ENCODE measurements at places on chromosomes 7 and 10.

DNA sequence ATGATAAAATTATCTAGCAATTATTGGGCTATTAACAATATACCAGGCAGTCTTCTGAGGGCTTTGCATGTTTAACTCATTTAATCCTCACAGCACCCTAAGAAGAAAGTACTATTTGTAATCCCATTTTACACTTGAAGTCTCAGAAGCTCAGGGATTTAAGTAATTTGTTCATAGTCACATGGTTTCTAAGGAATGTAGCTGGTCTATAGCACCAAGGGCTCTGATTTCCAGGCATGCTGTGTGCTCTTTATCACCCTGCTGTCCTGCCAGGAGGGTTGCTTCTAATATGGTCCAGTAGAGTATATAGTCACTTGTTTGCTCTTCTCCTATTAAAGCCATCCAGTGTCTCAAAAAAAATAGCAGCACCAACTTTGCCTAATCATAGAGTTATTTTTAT is 417.2 kb downstream of the PLXDC2 start:
- no peak for DNase-seq

DNA sequence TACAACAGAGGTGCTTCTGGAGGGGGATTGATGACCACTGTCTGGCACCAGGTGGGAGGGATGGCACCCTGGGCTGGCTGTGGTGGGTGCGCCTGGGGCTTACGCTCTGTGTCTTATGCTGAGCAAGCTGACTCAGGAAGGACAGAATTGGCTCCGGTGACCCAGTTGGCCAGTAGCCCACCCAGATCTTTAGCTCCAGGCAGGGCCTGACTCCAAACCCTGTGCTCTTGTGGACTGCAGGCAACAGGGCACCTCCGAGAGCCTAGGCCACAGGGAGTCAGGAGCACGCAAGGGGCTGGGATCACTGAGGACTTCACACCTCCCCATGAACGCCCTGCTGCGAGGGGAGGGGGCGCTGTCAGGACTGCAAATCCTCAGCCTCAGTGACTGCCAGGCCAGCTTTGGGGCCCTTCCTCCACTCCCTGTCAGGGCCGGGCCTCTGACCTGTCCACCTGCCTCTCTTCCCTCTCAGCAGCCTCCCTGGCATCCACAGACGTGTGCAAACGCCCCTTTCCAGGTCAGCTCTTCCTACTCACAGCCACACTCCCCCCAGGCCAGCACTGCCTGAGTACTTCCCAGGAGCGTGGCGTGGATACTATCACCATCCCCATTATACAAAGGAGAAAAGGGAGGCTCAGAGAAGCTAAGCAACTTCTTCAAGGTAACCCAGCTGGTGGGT is 118.7 kb downstream of the SLIT1 start:
- DNase-seq = no peak

DNA sequence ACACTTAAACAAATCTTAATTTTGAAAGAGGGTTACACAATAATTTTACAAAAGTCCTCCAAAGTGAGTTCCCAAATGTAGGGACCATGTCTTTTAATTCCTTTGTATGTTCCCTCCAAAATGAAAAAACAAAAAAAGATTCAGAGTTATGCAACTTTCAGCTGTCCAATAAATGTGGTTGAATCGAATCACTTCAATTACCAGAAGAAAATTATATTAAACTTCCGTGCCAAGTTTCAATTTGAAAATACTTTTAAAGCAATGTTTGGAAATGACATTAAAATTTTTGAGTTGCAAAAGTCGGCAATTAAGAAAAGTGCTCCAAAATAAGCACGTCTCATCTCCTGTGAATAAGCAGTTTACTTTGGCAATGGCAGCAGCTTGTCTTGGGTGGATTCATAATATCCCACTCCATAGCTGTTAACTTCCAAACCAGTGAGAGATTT is 60.3 kb upstream of the C1GALT1 start:
- no peak for DNase-seq

DNA sequence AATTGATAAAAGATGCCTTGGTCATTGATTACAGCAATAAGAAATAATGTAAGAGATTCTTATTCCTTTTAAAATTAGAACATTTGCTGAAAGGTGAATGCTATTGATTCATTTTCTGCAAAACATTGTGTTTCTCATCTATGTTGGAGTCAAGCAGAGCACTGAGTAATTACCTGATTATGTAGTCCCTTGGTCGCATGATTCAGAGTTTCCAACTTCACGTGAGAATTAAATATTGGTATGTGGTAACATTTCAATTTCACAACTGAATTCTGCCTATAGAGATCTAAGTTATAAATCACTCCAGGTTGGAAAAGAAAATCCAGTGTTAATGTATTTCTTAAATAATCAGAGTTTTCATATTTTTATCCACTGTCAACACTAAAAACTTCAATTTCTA is 701.4 kb downstream of the PHTF2 start:
- DNase-seq = no peak

Measured in stimulated activated CD4-positive, alpha-beta T cell treated with anti-CD3 and anti-CD28 coated beads, Interleukin-4, amount 100 ng/mL, for 4 hours (primary cell).